NCI-H2081 (cell line): ENCODE measurements at places on chromosomes 1 and 21.

DNA sequence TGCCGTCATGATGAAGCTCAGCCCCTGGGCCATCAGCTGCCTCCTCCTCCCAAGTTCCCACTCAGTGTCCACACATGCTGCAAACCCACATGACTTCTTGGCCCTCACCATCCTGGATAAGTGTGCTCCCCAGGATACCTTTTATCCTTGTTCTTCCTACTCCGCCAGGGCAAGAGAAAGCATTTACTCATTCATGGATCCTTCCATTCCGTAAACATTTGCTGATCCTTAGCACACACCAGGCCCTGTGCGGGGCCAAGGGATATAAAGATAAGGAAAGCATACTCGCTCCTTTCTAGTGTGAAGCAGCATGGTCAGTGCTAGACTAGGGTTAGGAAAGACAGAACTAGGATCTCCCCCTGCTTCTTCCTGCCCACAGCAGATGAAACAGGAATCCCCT lies 122.1 kb upstream of the HMGB4 start:
- no peak for DNase-seq

- no peak for DNase-seq
Measured at GRCh38 chr21:14602382-14602958, 56.4 kb upstream of the SAMSN1 start.

GRCh38 chr1:1399872-1400575 lies 889 bp upstream of the CCNL2 start:
- DNase-seq, result no peak

DNA sequence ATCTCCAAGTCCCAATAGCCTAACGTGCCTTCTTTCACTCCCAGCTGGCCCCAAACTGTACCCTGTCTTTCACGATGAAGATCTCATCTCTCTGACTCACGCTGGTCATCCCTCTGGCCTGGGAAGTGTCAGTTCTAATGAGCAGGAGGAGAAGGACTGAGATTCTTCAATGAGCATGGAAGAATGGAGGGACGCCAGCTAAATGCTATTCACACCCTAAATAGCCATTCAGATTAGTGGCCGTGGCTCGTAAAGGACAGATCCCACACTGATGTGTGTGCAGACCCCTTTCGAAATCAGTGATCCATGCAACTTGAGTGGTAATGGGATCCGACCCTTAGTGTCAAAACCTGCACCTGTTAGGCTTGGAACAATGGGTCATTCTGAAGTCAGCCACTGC lies 75.9 kb upstream of the SMYD2 start:
- no peak for DNase-seq

DNA sequence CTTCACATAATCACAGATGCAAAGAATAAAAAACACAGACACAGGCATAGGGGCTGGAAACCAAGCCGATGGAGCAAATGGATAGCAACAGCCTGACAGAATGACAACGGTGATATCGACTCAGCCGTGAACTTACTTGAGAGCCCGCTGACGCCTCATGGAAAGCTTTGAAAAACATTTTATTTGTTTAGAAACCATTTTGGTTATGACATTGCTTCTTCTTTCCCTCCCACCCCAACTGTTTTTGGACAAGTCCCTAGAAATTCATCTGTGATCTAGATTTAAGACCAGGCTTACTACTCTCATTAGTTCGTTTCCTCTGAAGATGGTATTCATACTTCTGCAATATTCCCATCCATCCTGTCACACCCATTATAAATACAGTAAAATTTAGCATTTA lies 44.9 kb downstream of the PCSK9 start:
- no peak for DNase-seq

DNA sequence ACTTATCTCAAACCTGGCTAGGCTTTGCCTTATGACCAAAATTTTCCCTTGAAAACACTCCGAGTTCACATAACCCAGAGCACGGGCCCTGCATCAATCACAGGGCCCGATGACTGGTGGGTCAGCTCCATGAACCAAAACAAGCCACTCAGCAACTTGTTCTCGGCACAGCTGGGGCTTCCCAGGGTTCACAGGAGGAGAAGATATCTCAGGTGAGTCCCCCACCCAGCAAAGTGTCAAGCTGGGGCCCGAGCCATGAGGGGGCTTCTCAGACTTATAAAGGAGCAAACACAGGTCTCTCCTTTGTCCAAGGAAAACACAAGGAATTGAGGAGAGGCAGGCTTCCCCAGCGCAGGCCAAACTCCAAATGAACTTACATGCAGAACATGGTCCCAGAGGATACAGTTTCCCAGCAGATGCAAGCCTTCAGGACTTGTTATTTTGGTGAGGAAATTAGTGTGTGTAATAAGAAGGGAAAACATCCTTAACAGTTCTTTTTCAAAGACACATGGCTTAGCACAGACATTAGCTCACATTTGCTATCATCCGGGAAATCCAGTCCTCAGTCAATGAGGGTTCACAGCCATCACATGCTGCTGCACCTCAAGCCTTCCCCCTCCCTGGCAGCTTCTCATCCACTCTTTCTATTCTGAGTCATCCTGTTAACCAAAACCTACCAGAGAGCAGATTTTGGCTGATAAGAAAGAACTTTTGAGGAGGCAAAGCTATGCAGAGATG lies 98.1 kb upstream of the NFIA start:
- DNase-seq, result no peak

DNA sequence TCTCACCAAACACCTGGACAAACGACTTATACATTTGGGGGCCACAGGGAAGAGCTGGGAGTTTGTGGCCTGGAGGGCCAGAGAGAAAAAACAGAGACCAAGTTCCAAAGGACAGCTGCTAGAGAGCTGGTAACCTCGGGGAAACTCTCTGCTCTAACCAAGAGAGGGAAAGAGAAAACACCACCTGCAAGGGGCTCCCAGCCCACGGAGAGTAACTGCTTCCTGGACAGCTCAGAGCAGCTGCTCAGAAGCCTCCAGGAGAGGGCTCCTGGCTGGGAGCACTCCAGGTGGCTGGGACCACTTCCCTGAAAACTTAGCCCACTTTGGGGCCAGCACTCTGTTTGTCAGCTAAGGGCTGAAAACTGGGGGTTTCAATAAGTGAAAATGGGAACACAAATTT lies 154.8 kb upstream of the GRIK3 start:
- peak; percentile 20 for DNase-seq

DNA sequence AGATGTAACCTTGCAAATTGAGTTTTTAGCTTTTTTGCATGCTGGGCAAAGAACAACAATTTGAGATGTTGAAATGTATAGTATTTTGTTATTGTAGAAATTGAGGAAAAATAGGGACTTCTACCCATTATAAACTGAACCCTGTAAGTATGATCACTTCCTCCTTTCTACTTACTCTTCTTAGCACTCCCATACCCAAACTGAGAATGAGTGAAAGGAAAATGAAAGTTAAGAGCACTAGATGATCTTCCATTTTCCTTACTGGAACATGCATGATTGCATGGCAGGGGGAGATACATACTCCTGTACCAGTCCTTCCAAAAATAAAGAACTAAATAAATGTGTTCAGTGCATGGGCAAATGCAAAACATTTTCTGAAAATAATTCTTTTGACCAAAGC lies 107.4 kb upstream of the KIAA1614 start:
- no peak for DNase-seq

GRCh38 chr1:236010443-236010842 lies 54.4 kb downstream of the NID1 start:
- no peak for DNase-seq

DNA sequence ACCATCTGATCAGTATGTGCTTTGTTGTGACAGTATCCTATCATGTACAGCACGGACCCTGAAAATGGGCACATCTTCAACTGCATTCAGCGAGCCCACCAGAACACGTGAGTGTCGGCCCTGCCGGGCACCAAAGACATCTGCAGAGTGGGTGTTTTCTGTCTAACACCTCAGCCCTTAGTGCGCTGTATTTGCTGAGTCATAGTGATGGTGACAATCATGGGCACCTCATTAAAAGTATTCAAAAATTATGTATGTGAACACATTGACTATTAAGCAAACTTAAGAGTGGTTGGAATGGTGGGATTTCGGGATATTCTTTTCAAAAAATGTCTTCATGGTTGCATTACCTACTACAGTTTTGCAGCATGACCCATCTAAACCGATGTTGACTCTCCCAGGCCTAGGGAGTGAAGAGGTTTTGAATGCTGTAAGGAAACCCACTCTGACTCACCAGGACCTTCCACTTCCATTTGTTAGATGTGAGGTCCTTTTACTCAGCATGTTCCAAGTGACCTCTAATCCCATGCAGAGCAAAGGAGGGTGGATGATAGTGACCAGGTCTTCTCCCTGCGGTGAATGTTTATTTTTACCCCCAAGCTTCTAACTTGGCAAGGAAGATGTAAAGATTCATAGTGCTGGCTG lies 20.1 kb downstream of the MGST3 start:
- no peak for DNase-seq

GRCh38 chr1:234699795-234700665 lies 90.1 kb upstream of the IRF2BP2 start:
- DNase-seq, result no peak

DNA sequence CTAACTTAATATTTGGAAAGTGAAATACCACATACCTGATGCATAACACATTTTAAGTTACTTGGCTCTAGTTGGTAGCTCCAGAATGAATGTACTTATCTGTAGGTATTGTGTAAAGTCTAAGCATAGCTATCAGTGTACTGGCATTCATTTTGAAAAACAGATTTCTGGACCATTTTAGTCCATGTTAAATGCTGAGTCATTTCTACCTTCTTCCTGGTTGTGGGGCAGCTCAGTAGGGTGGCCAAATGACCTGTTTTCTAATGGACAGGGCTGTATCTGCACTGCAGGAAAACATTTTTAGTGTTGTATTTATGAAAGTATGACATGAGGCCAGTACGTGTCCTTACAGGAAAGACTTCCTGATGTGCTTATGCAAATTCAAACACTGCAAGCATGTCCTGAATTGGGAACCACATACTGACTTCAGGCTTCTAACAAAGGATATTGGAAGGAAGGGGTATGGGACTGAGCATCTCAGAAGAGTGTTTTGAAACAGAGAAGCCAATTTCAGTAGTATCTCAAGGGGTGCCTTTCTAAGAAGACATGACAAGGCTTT lies 300.3 kb upstream of the B3GALT2 start:
- no peak for DNase-seq

DNA sequence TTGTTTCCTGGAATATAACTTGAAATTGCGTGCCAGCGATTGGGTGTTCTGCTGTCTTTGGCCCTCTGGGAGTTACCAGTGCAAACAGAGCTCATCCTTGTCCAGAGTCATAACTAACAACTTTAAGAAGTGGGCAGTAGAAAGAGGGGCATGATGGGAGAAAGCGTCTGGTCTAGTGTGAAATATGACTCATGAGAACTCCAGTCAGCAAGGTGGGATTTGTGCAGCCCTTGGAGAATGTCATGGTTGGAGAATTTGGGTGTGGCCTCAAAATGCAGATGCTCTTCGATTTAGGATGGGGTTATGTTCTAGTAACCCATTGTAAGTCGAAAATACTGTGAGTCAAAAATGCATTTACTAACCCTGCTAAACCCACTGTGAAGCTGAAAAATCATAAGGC lies 12.9 kb downstream of the ATP1B1 start:
- DNase-seq, result no peak

GRCh38 chr1:25773441-25774125 lies 26.4 kb upstream of the SELENON start:
- no peak for DNase-seq

GRCh38 chr21:42818328-42818749 lies 61.0 kb downstream of the WDR4 start:
- no peak for DNase-seq

- DNase-seq, result no peak
Measured at GRCh38 chr1:158809862-158810261, 21.3 kb upstream of the MNDA start.

DNA sequence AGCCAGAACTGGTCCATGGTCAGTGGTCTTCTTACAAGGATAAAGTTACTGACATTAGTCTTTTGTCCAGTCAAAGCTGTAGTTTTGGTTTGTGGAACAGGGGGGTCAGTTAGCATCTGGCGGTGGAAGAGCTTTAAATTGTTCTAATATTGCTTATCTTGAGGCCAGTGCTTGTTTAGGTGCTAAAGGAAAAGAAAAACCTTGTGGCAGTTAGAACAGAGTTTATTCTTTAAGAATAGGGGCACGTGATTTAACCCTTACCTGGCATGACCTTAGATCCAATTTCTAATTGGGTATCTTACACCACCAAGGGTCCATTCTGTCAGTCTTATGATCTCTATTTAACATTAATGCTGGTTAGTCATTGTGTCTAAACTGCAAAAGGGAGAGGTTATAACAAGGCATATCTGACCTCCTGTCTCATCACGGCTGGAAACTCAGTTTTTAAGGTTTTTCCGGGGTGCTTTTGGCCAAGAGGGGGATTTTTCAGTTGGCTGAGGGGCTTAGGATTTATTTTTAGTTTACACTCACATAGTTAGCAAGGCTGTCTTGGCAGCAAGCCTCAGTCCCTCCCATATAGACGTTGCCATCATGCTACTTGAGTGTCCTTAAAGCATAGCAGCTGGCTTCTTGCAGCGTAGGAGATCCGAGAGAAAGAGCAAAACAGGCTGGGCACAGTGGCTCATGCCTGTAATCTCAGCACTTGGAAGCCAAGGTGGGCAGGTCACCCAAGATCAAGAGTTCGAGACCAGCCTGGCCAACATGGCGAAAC lies 60.1 kb upstream of the FAM89A start:
- DNase-seq, result no peak

DNA sequence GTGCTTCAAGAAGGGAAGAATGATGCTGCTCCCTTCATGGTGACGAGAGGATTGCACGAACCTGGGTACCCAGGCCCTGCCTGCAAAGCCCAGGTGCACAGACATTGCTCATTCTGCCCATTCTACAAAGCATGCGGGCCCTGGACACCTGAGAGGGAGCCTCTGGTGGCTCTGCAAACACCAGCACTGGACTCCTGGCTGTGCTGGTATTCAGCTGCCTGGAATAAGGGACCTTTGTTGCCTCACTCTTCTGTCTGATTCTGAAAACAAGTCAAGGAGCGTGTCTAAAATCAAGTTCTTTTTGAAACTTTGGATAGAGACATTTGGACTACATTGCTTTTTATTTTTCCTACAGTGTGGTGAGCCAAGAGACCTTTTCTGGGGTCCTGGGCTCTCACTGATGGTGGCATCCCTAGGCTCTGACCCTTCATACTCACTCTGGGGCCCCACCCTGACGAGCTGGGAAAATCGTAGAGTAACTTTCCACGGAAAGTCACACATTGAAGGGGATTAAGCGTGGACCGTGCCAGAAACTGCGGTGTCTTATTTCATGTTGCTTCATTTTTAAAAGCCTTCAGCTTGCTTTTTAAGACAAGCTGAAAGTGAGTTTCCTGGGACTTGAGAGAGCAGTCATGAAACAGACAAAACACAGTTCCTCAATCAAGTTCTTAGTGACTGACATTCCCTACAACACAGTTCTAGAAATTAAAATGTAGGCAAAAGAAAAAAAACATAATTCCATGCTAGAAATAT lies 24.0 kb downstream of the ABCA4 start:
- DNase-seq, result no peak

DNA sequence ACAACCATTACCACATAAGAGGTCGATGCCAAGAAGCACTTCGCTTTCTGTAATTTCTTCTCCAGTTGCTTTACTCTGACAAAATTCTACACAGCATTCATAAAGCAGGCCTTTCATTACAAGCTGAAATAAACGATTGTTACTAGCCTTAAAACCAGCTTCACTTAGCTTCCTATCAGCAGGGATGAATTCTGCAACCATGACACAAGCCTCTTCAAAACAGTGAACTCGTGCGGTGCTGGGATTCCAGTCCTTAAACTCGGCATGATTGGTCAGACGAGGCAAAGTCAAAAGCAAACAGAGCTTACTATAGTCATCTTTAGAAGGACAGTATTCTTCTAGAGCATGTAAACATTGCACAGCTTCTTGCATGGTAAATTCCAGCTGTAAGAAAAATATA lies 30.6 kb downstream of the WDR47 start:
- DNase-seq, result no peak

GRCh38 chr1:170634293-170634692 lies 29.6 kb upstream of the PRRX1 start:
- no peak for DNase-seq

- no peak for DNase-seq
Measured at GRCh38 chr1:185850366-185850765, 116.2 kb downstream of the HMCN1 start.
